Central memory CD4-positive, alpha-beta T cell (primary cell): ENCODE measurements at places on chromosomes 5 and 9.

DNA sequence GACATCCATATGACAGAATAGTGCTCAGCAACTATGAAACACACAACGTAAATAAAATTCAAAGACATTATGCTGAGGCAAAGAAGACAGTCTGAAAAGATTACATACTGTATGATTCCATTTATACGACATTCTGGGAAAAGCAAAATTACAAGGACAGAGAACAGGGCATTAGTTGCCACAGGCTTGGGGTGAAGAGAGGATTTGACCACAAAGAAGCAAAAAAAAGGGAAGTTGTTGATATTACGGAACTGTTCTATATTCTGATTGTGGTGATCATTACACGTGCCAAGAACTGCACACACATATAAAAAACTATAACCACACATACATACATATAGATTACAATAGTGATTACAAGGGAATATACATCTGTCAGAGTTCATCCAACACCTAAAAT, 24.1 kb downstream of the CDK5RAP2 start:
- DNase-seq, result no peak

- DNase-seq, result no peak
These were observed 46.3 kb downstream of the BICD2 start for GRCh38 chr9:92718086-92719001.

DNA sequence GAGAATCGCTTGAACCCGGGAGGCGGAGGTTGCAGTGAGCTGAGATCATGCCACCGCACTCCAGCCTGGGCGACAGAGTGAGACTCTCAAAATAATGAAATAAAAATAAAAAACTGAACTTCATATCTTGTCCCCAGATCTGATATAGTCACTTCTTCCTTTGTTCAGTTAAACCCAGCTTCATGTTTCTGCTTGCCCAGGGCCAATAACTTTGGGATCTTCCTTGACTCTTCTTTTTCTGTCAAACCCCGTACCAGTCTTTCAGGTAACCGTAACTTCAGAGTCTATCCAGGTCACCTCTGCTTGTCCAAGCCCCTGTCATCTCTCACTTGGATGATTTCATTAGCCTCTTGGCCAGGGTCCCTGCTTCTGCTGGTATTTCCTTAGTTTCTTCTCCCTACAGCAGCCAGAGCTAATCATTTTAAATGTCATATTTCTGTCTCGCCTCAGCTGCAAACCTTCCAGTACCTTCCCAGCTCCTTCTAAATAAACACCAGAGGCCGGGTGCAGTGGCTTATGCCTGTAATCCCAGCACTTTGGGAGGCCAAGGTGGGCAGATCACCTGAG, 19.7 kb upstream of the ABL1 start:
- DNase-seq, result no peak

GRCh38 chr9:89915187-89915586, 310.4 kb downstream of the GADD45G start:
- DNase-seq, result no peak

DNA sequence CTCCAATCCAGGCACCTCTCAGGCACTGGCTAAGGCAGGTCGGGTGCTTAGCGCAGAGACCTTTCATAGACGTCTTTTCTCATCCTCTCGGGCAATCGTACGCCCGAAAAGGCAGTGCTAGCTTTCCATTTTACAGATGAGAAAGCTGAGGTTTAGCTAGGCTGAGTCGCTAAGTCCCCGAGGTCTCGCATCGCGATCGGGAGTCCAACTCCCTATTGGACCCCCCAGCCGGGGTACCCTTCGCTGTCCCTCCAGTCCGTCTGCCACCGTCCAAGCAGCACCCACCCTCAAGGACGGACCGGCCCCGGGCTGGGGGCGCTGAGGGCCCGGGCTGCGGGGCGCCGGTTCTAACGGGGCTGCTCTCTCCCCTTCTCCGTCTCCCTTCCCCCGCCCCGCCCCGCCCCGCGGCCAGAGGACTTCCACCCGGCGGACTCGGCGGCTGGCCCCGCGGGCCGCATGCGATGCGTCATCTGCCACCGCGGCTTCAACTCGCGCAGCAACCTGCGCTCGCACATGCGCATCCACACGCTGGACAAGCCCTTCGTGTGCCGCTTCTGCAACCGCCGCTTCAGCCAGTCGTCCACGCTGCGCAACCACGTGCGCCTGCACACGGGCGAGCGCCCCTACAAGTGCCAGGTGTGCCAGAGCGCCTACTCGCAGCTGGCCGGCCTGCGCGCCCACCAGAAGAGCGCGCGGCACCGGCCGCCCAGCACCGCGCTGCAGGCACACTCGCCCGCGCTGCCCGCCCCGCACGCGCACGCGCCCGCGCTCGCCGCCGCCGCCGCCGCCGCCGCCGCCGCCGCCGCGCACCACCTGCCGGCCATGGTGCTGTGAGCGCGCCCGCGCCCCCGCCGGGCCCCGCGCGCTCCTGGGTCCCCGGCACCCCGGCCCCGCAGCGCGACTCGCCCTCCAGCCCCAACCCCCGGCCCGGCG, 12.5 kb upstream of the EXOSC2 start:
- DNase-seq, result peak; percentile 35

- DNase-seq, result no peak
These were observed 204.2 kb upstream of the PTGER4 start for GRCh38 chr5:40475561-40475960.

GRCh38 chr5:90347462-90347861, 62.1 kb downstream of the CETN3 start:
- no peak for DNase-seq

- DNase-seq, result no peak
These were observed 27.5 kb downstream of the FSD1L start for GRCh38 chr9:105475302-105475701.

GRCh38 chr5:121108725-121109124, 644.6 kb downstream of the PRR16 start:
- DNase-seq, result no peak

- no peak for DNase-seq
These were observed 197.3 kb downstream of the SLIT3 start for GRCh38 chr5:169103586-169104181.

DNA sequence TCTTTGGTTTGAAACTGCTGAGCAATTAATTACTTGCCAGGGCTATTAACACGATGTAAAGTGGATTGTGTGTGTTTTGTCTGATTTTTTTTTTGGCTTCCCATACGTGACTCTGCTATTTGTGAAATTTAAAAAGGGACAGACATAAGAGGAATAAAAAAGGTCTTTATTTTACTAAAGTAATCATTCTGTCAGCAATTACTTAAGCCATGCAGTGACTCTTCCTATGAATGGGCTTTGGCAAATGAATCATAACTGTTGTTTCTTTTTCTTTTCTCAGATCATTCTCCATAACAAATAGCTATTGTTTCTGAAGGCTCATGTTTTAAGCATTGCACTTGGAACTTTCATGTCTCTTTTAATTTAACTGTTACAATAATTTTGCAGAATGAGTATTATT, 461.3 kb upstream of the RORB start:
- no peak for DNase-seq

DNA sequence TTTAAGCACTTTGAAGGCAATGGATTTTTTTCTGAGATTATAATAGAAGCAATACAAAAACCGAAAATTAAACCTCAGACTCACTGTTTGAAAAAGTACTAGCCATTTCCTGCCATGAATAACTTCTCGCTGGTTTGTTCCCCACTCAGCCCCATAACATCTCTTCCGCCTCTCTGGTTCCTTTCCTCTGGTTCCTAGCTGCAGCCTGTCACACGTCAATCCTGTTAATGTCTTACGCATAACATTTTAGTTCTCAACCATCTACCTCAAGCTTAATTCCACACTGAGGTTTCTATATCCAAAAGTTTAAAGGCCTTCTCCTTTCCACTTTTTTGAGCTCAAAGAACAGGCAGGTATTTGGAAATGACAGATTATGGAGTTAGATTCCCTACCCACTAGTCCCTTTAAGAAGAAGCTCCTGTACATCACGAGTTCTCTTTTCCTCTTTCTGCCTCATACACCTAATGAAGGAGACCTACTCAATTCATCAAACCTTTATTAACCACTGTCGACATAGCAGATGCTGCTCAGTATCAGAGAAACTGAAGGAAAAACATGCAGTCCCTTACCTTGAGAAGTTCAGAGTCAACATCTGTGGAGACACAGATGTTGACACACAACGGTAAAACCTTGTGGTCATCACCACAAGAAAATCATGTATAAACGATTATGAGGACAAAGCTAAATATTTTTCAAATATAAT, 243.0 kb upstream of the PTGER4 start:
- DNase-seq, result peak; percentile 77

GRCh38 chr5:59693492-59694309, 199.8 kb downstream of the PDE4D start:
- no peak for DNase-seq

- DNase-seq, result no peak
These were observed 94.3 kb downstream of the MVB12B start for GRCh38 chr9:126420643-126421564.

DNA sequence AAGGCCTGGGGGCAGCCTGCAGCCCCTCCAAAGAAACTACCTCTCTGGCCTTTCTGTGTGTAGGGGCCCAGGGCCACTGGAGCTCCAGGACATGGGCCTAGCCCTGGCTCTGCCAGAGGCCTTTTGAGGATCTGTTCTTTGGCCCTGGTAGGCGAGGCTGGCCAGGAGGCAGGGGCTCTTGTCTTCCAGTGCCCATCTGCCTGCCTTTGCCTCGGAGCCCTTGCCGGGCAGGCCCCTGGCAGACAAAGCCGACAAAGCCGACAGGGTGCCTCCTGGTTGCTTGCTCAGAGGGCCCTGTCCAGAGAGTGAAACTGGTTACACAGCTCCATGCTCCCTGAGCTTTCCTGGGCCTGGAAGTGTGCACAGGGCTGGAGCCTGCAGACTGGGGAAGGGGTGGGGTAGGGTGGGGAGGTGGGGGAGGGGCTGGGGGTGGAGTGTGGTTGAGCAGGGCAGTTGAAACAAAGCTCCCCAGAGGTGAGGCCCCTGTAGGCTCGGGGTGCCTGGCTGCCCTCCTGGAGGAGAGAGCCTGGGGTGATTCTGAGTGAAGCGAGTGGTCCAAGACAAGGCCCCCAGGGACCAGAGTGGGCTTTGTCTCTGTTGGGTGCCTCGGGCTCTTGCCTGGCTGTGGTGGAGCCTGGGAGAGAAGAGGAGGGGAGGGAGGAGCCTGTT, 29.3 kb downstream of the PTPA start:
- no peak for DNase-seq

- no peak for DNase-seq
These were observed 205.1 kb upstream of the EFNA5 start for GRCh38 chr5:107875833-107876232.

- no peak for DNase-seq
These were observed at the start of gene CDH18 for GRCh38 chr5:19987612-19988361. CDH18 (minus strand) TSS chr5:19988200; CDS start chr5:19838986, 149,214 bp downstream.

- no peak for DNase-seq
These were observed 92.8 kb upstream of the ACOT12 start for GRCh38 chr5:81486711-81487110.

- no peak for DNase-seq
These were observed 77.9 kb downstream of the ANXA1 start for GRCh38 chr9:73229543-73229942.

GRCh38 chr5:107776922-107777740, 106.4 kb upstream of the EFNA5 start:
- no peak for DNase-seq

GRCh38 chr9:113585555-113585954, 122.0 kb downstream of the RGS3 start:
- no peak for DNase-seq

- DNase-seq, result no peak
These were observed 10.6 kb upstream of the NR3C1 start for GRCh38 chr5:143413958-143414669.

GRCh38 chr5:41960481-41960880, 35.4 kb downstream of the FBXO4 start:
- no peak for DNase-seq

DNA sequence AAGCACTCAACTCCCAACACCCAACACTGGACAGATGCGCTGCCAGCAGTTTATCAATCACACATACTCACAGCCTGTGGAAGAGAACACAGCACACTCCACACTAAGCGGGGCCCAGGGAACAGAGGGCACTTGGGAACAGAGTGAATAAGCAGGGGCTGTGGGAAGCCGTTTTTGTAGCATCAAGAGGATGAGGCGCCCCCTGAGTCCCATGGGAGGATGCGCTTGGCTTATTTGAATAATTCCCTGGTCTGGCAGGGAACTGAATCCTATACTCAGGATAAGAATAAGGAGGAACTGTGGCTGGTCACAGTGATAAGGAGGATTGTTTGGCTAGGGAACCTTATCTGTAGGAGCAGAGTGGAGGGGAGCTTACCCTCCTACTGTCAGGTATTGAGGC, 96.1 kb upstream of the DNAH5 start:
- DNase-seq, result no peak

DNA sequence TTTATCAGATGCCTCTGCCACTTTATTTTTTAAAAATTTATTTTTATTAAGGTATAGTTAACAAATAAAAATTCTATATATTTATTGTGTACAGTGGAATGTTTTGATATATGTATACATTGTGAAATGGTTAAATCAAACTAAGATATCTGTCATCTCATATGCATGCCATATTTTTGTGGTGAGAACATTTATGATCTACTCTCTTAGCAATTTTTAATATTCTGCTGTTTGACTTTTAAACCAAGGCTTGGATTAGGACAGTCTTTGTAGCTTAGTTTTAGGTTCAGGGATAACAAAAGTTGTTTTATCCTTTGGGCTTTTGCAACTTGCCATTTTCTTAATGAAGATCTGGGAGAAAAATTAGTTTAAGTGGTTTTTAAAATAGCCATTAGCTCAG, 46.0 kb upstream of the CDKN2B start:
- no peak for DNase-seq

DNA sequence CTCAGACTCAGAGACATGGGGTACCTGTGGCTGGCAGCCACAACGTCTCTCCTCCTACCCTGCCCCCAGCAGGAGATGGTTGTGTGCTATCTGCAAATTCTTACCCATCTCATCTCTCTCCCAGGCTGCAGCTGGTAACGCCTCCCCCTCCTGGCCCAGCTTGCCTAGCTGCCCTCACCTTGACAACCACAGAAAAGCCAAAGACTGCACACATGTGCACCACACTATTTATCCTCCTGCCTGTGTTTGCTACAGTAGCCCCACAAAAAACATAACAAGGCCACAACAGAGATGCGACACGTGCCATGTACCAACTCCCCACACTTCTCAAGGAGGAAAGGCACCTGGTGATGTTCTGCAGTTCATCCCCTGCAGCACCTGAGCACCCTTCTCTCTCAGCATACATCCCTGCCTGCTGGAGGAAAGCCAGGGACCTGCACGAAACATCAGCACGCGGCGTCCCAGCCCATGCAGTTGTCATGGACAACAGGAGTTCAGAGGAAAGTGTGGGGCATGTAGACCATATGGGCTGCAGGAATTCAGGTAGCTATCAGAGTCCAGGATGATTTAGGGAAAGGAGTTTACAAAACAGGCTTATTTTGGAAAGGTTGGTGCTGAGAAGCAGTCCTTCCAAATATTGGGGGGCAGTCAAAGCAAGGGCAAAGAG, 168.7 kb downstream of the C5orf15 start:
- DNase-seq, result no peak

DNA sequence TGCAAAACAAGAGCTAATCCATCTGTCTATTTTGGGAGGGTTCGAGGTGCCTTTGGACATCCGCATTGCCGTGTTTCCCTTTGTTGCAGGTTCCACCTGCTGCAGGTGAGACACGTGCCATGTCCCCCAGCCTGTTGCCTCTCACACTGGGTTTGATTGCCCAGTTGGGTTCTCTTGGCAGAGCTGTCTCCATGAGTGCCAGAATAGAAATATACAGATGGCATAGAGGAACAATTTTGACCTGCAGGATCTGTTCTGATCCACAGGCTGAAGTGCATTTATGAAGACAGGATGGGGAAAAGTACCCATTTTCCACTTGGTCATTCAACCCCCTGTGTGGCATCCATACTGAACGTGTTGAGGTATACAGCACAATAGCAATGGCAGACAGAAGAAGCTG, 178.1 kb downstream of the SGCD start:
- no peak for DNase-seq

- no peak for DNase-seq
These were observed 46.9 kb downstream of the THOC3 start for GRCh38 chr5:175921061-175921730.
